ENCODE measurements at places on chromosomes 12 and 14.

GRCh38 chr12:2190085-2190484 lies 137.3 kb downstream of the CACNA1C start:
- DNase-seq, result no peak

DNA sequence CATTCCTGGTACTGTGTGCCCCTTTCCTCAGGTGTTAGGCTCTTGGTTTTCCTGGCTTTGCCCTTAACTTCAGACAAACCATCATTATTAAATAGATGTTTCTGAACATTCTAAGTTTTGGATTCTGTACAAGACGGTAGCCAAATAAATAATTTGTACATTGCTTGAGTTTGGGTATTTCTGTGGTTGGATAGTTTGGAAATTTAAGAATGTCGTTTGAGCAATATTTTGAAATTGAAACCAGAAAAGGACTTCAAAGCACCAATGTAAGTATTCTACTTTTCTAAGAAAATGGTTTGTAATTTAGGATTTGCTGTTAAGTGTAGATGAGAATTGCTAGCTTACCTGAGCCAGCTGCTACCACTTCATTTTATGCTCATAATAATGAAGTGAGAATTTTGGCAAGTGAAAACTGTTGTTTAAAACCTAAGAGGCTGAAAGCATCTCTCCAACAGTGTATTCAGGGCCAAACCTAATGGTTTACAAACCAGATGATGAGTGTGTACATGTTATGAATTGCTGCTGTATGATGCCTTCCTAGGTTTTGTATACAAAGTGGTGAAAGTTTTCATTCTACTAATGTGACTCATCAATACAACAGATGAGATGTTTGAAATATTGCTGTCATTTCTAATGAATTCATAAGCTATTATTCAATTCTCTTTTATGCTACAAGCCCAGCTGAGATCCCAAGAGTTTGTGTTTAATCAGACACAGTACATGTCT lies 181.5 kb upstream of the PRKD1 start:
- DNase-seq, result peak; percentile 61

- no peak for DNase-seq
Measured at GRCh38 chr12:122483969-122484368, 16.8 kb downstream of the ZCCHC8 start.

DNA sequence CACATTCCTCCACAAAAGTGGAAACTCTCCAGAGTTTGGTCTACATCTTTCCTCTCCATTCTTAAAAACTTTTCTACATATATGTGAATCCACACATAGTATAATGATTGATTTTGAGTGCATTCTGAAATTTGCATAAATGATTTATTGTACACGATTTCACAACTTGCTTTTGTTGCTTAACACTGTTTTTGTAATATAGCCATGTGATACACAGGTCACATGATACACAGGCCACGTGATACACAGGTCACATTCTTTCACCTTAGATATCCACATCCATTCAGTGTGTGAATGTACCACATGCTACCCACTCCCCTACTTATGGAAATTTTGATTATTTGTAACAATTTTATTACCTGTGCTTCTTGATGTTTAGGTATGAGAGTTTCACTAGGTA lies 319.1 kb downstream of the ZFP36L1 start:
- no peak for DNase-seq

DNA sequence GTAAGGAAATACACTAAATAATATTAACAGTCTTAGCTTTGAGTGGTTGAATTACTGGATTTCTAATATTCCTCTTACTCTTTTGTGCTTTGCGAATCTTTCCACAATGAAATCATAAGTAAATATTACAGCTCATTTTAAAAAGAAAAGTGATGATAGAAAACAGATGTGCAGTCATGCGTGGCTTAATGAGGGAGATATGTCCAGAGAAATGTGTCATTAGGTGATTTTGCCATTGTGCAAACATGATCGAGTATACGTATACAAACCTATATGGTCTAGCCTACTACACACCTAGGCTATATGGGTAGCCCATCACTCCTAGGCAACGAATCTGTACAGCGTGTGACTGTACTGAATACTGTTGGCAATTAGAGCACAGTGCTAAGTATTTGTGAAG lies 59.3 kb downstream of the SLC15A5 start:
- no peak for DNase-seq

DNA sequence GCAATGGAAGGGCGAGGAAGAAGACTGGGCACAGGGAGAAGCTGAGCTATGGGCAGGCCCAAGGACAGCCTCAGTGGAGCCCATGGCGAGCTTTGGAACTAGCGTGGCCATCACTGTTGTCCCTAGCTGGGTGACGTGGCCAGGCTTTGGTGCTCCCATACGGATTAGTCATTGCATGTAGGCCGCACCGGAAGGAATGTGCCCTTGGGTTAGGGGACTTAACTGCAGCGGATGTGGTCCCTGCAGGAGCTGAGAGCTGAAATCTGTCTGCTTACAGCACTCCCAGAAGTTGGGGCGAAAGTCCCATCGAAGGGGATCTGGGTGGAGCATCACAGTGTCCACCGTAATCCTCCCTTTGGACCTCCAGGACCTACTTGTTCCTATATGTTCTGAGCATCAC lies 133.7 kb downstream of the PAPOLA start:
- DNase-seq, result no peak

DNA sequence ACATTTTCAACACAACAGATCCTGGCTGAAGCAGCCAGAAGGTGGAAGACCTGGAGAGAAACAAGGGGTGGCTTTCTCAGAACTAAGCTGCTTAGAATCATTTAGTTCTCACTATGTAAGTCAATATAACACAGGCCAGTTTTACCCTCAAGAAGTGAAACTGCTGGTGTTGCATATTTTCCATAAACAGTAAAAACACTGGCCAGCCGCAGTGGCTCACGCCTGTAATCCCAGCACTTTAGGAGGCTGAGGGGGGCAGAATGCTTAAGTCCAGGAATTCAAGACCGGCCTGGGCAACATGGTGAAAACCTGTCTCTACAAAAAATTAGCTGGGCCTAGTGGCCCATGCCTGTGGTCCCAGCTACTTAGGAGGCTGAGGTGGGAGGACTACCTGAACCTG lies 11.6 kb downstream of the STX2 start:
- DNase-seq, result no peak

DNA sequence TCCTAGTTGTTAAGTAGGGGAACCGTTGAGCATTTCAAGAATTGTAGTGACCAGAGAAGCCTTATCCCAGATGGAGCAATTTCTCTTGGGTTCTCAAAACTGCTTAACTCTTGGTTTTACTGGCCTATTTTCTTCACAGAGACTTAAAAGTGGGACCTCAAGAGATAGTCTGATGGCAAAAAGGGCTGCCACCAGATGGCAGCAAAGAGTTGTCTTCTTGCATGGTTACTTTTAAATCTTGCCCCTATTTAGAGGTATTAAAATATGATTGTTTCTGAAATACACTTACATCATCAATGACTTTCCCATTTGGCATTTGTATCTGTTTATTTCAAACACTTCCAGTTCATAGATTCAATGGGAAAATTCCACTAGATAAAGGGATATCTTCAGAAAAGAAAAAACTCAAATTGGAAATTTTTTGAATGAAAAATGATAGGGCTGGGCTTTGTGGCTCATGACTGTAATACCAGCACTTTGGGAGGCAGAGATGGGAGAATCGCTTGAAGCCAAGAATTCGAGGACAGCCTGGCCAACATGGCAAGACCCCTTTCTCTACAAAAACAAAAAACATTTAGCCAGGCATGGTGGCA lies 69.9 kb upstream of the CNTN1 start:
- DNase-seq, result peak; percentile 58

DNA sequence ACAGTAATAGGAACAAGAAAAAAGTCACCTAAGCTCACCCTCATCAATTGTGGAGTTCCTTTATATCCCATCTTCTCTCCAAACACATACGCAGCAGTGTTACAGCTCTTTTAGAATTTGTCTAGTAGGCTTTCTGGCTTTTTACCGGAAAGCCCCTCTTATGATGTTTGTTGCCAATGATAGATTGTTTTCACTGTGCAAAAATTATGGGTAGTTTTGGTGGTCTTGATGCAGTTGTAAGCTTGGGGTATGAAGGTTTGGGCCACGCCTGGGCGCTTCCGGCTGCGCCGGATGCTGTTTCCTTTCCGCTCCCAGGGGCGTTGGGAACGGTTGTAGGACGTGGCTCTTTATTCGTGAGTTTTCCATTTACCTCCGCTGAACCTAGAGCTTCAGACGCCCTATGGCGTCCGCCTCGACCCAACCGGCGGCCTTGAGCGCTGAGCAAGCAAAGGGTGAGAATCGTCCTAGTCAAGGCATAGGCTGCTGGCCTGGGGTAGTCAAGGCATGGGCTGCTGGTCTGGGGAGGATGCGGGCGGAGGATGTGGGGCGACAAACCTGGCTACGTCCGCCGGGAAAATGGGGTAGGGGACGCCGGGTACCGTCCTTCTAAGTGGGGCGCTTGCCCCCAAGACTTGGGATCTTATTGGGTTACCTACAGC lies at the start of the genes C12orf57 and RNU7-1:
C12orf57 (plus strand) TSS at position 301 of the 659 bp plus-strand sequence; CDS start at position 401, 100 bp downstream.
RNU7-1 (plus strand) TSS at position 95 of the 659 bp plus-strand sequence.
- peak; percentile 87 for DNase-seq

DNA sequence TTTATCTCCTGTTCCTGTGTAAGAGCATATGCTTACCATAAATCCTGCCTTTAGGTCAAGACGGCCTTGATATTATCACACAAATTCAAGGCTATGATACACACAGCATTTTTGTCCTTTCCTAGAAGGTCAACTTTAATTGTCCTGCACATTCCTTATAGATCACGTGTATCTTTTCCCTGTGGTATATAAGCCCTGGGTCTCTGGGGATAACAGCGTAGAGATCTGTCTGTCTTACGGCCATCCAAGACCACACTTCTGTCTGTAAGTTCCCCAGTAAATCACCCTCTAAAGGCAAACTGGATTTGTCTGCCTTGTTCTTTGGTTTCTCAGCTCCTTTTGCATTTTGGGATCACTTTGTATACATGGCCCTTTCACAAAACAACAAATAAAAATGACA lies 69.5 kb upstream of the TCL1B start:
- DNase-seq, result no peak

DNA sequence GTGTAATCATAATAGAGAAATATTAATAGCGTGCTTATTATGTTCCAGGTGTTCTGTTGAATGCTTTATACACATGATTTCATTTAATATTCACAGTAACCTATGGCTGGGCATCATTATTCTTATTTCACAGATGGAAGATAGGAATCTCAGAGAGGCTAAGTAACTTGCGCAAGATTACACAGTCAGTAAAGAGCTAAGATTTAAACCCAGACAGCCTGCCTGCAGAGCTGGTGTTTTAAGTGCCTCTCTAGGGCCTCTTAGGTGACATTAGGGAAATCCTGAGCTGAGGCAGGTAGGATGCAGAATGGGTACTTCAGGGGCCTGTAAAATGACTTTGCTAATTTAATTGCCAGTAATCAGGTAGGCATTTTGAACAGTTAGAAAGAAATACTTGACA lies 18.5 kb upstream of the BHLHE41 start:
- no peak for DNase-seq

GRCh38 chr12:91335699-91336098 lies 153.1 kb upstream of the DCN start:
- no peak for DNase-seq

DNA sequence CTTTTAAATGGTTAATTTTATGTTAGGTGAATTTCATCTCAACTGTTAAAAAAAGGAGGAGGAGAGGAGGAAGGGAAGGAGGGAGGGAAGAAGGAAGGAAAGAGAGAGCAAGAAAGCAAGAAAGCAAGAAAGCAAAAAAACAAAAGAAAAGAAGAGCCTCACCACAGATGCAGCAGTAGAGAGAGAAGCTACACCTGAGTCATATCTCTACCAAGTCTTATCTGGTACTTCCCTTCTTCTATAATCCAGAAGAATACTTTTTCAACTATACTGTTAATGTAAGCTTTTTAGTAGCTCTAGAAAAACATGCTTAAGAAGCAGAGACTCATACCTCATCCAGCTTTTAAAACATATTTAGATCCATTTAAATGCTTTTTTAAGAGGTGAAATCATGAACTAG lies 5.6 kb upstream of the IL26 start:
- DNase-seq, result no peak

- no peak for DNase-seq
Measured at GRCh38 chr12:31021181-31021580, 52.5 kb upstream of the DDX11 start.

- DNase-seq, result no peak
Measured at GRCh38 chr14:43014338-43014737, 1407.7 kb downstream of the LRFN5 start.

DNA sequence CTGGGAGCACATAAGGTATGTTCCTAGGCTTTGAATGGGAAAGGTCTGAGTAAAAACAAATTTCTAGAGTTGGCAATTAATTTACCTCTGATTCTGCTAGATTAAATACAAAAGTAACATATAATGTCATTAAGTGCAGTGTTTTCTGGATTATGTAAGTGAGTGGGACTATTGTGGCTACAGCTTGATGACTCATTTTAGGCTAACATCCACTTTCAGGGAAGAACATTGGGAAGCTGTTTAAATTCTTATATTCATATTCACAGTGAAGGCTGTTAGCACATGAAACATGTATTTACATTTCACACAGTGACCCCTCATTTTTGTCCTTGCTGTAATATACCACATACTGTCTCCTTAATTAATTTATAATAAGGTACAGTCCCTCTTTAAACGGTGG lies 13.2 kb upstream of the BMAL2 start:
- DNase-seq, result no peak

- no peak for DNase-seq
Measured at GRCh38 chr12:30072824-30073223, 289.1 kb upstream of the TMTC1 start.

DNA sequence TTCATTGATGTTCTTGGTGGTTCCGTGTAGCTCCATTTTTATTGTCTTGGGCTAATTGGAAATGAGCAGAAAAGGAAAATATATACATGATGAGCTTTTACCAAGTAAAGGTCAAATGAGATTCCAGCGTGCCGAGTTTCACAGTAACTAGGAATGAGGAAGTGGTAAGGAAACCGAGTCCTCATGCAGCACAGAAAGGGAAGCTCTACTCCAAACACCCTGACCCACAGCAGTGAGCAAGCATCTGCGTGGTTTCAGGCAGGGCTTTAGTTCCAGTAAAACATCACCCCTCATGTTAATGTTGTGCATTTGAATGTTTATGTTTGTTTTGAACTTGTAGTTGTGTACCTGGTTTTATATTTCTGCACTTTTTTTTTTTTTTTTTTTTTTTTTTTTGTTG lies 208.0 kb downstream of the SLC41A2 start:
- DNase-seq, result no peak

DNA sequence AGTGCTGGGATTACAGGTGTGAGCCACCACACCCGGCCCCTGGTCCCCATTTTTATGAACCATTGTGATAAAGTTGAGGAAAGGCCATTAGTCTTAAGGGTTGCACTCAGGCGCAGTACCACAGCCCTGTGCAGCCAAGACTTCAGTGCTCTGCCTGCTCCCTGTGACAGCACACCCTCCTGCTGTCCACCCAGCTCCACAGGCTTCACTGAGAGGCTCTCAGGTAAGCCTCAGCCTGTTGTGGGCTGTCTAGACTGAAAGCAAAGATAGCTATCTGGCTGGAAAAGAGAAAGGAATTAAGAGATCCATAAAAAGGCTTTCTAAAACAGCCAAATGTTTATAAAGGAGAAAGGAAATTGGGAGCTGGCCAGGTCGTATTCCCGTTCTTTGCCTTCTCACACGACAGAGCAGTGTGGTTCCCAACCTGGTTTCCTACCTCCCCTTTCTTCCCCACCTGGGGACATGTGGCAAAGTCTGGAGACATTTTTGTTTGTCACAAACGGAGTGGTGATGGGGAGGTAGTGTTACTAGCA lies 19.1 kb upstream of the DNM1L start:
- no peak for DNase-seq

- DNase-seq, result no peak
Measured at GRCh38 chr12:39623919-39624318, 4.3 kb upstream of the ABCD2 start.
